ENCODE measurements at places on chromosomes 3 and 15. TPM values are rescaled to one million over a fixed set of nuclear protein-coding genes. Genes with fewer than 3 reads are reported as not detected.
A peak's percentile ranks its signal among the peaks of the same experiment; 100 is the strongest.

TRPC1 gene
- 37.0 TPM for total RNA-seq

SPESP1 gene
- total RNA-seq = 2.7 TPM

HYAL1 gene
- 6.1 TPM for total RNA-seq

DLEC1 gene
- 0.14 TPM for total RNA-seq

IGSF11 gene
- total RNA-seq = not detected

- no peak for DNase-seq
- peak overlapping the region; percentile 63 for H3K4me3 ChIP-seq
- H3K27me3 ChIP-seq = no peaks in the 10 kb centered on the region
- H3K27ac ChIP-seq = no peak overlapping the region
- no peaks in the 10 kb centered on the region for H3K36me3 ChIP-seq
Observed at GRCh38 chr3:13072239-13072599, 1.0 kb downstream of the IQSEC1 start.

GRCh38 chr3:127786353-127787070 is 35.8 kb downstream of the MGLL start:
- no peak for DNase-seq
- H3K27ac ChIP-seq = peak overlapping the region; percentile 85
- peaks cover 20% of the 10 kb centered on the region for H3K4me1 ChIP-seq
- H3K36me3 ChIP-seq = no peaks in the 10 kb centered on the region
- no peaks in the 10 kb centered on the region for H3K27me3 ChIP-seq

- no peaks in the 10 kb centered on the region for H3K36me3 ChIP-seq
- no peak for DNase-seq
- peak overlapping the region; percentile 26 for H3K27ac ChIP-seq
- peak overlapping the region; percentile 86 for H3K4me3 ChIP-seq
- H3K4me1 ChIP-seq = peaks cover 5% of the 10 kb centered on the region
Observed at GRCh38 chr3:113948015-113948917, 453 bp downstream of the ZDHHC23 start.

GRCh38 chr15:38189671-38190295 is 62.9 kb upstream of the SPRED1 start:
- no peaks in the 10 kb centered on the region for H3K27me3 ChIP-seq
- H3K4me1 ChIP-seq = no peaks in the 10 kb centered on the region
- no peak overlapping the region for H3K27ac ChIP-seq
- no peak overlapping the region for H3K4me3 ChIP-seq

- no peaks in the 10 kb centered on the region for H3K27me3 ChIP-seq
- H3K4me1 ChIP-seq = peaks cover 24% of the 10 kb centered on the region
- peak overlapping the region; percentile 92 for H3K4me3 ChIP-seq
- DNase-seq = peak; percentile 12
- no peaks in the 10 kb centered on the region for H3K36me3 ChIP-seq
Observed at GRCh38 chr15:80060356-80061006, 1.0 kb downstream of the ZFAND6 start.

DNA sequence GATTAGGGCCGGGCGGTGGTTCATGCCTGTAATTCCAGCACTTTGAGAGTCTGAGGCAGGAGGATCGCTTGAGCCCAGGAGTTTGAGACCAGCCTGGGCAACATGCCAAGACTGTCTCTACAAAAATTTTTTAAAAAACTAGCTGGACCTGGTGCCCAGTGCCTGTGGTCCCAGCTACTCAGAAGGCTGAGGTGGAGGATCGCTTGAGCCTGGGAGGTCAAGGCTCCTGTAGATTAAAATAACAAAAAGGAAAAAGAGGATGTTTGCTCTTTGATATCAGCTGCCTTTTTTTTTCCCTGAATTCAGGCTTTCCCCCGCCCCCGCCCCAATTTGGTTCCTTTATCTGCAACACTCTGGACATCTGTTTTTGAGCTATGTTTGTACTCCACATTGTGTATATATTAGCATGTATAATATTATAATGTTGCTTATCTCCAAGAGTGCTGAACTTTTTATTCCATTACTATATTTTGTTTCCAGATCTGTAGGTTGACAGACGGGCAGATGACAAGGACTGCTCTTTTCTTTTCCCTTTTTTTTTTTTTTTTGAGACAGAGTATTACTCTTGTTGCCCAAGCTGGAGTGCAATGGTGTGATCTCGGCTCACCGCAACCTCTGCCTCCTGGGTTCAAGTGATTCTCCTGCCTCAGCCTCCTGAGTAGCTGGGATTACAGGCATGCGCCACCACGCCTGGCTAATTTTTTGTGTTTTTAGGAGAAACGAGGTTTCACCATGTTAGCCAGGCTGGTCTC is 4.6 kb downstream of the SNAP23 start:
- no peak for DNase-seq
- peak overlapping the region; percentile 55 for H3K27ac ChIP-seq
- H3K27me3 ChIP-seq = no peaks in the 10 kb centered on the region
- peaks cover 28% of the 10 kb centered on the region for H3K4me1 ChIP-seq

DNA sequence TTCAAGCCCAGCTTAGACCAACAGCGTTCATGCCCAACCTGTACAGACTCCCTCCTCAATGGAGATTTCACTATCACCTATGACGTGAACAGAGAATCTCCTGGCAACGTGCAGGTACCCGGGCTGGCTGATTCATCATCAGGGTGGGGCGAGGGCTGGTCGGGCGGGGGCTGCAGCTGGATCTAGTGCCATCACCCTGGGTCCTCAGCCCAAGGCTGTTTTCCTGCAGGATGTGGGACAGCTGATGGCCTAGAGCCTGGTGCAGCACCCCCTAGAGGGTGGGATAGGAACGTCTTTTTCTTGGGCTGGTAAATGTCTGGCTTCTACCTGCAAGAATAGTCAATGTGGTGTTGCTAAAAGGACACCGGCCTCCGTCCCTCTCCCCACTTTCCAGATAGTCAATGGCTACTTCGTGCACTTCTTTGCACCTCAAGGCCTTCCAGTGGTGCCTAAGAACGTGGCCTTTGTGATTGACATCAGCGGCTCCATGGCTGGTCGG is 4.4 kb downstream of the ITIH3 start:
- H3K4me3 ChIP-seq = no peak overlapping the region
- H3K36me3 ChIP-seq = no peaks in the 10 kb centered on the region
- H3K27me3 ChIP-seq = no peaks in the 10 kb centered on the region
- no peak overlapping the region for H3K27ac ChIP-seq
- H3K4me1 ChIP-seq = no peaks in the 10 kb centered on the region
- DNase-seq = no peak

GRCh38 chr15:41102854-41103253 is 13.2 kb downstream of the INO80 start:
- no peak for DNase-seq
- H3K4me1 ChIP-seq = no peaks in the 10 kb centered on the region
- H3K36me3 ChIP-seq = peaks cover 2% of the 10 kb centered on the region
- no peak overlapping the region for H3K27ac ChIP-seq
- H3K27me3 ChIP-seq = no peaks in the 10 kb centered on the region
- no peak overlapping the region for H3K4me3 ChIP-seq

- no peak for DNase-seq
- no peaks in the 10 kb centered on the region for H3K4me1 ChIP-seq
- no peak overlapping the region for H3K27ac ChIP-seq
Observed at GRCh38 chr3:126557415-126557745, 1.4 kb downstream of the C3orf22 start.

DNA sequence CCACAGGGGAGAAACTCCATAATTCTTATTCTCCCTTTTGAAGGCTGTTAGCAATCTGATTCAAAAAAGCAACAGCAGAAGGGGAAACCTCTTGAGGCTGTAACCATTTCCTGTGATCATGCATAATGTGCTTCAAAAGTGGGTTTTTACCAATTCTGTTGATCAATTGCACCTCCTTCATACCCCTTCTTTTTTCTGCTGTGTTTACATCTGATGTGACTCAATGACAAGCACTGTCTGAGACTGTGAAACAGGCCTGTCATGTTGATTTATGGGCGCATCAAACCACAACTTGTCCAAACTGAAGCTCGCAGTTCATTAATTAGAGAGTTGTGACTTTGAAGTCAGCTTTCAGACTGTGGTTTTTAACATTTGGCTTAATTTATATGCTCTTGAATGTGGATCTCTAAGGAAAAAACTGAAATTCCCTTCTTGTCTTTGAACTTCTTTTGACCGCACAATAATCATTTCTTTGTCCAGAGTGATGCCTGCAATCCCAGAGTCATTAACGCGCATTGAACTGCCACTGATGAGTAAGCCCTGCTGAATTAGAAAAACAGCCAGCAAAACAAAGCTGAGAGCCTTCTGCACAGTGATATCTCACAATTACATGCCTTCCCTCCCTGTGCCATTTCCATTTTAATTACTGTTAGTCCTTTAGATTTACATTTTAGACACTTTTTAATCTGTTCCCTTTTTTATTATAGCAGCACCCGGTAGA is 532.8 kb downstream of the FOXP1 start:
- peaks cover 3% of the 10 kb centered on the region for H3K36me3 ChIP-seq
- no peak overlapping the region for H3K4me3 ChIP-seq
- no peak for DNase-seq
- peaks cover 100% of the 10 kb centered on the region for H3K4me1 ChIP-seq
